ENCODE measurements at places on chromosomes 1 and 21. TPM values are rescaled to one million over a fixed set of nuclear protein-coding genes. Genes with fewer than 3 reads are reported as not detected.

DNA sequence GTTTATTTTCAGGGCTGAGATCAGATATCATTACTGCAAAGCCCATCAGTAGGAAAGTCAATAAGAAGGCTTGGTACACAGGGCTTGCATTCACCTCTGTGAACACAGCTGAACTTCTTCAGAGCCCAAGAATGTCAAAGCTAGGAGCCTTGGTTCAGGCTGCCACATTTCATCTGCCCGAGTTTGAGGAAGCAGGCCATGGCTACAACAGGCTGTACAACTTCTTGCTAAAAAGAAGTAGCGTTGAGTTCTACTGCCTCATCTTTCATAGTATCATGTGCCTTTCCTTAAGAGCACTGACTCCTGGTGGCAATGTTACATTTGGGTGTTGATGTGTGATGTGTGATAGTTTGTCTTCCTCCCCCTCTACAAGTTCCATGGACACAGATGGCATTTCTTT is 10.1 kb downstream of the C1orf162 start:
- DNase-seq: no peak

GRCh38 chr1:59295618-59296017 is 1.3 kb upstream of the FGGY start:
- DNase-seq: no peak

- DNase-seq: no peak
These were observed 91.9 kb upstream of the TSPAN2 start for GRCh38 chr1:115181231-115181630.

- no peak for DNase-seq
These were observed 18.5 kb upstream of the ZNF648 start for GRCh38 chr1:182080040-182080439.

GRCh38 chr1:43319766-43320165 is 17.9 kb upstream of the MPL start:
- no peak for DNase-seq

GRCh38 chr1:56255516-56256152 is 323.7 kb downstream of the PLPP3 start:
- DNase-seq: peak; percentile 34

GRCh38 chr1:47866601-47867437 is 130.4 kb downstream of the TRABD2B start:
- DNase-seq: no peak

- no peak for DNase-seq
These were observed 33.5 kb downstream of the IQGAP3 start for GRCh38 chr1:156538711-156539440.

GRCh38 chr1:248688527-248689298 is 13.9 kb downstream of the OR14I1 start:
- DNase-seq: no peak

GRCh38 chr1:109832945-109833344 is 69.2 kb upstream of the EPS8L3 start:
- no peak for DNase-seq

DNA sequence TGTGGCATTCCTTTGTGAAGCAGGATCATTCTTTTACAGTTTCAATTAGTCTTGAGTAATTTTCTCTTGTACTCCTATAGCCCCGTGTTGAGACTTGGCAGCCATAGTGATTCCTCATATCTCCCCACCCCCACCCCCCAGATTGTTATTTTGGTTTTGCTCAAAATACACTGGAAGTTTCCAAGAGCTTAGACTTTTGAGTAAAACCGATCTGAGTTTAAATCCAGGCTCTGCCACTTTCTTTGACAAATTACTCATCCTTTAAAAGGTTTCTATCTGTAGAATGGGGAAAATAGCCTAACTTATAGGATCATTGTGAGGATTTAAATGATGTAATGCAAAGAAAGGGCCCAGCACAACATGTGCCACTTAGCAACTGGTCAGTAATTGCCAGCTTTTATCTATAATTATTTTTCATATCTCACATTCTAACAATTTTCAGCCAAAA is 53.1 kb upstream of the RC3H1 start:
- no peak for DNase-seq

DNA sequence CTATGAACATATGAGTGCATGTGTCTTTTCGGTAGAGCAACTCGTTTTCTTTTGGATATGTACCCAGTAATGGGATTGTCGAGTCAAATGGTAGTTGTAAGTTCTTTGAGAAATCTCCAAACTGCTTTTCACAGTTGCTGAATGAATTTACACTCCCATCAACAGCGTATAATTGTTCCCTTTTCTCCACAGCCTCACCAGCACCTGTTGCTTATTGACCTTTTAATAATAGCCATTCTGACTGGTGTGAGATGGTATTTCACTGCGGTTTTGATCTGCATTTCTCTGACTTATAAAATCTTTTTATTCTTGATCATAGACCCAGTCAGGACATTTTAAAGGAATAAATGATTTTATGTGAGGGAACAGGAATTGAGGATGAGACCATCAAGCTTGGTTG is 165.0 kb upstream of the KCTD3 start:
- DNase-seq: no peak

The PHC2 gene
- 142 TPM for total RNA-seq

The C1orf52 gene
- total RNA-seq: 16.2 TPM
